ENCODE measurements at places on chromosomes 6 and 20. TPM values are rescaled to one million over a fixed set of nuclear protein-coding genes. Genes with fewer than 3 reads are reported as not detected.

The ARG1 gene
- polyA plus RNA-seq = 0.28 TPM

The TCP11 gene
- 3.2 TPM for polyA plus RNA-seq

GRCh38 chr6:47321577-47321976 lies 11.9 kb upstream of the TNFRSF21 start:
- DNase-seq = no peak

DNA sequence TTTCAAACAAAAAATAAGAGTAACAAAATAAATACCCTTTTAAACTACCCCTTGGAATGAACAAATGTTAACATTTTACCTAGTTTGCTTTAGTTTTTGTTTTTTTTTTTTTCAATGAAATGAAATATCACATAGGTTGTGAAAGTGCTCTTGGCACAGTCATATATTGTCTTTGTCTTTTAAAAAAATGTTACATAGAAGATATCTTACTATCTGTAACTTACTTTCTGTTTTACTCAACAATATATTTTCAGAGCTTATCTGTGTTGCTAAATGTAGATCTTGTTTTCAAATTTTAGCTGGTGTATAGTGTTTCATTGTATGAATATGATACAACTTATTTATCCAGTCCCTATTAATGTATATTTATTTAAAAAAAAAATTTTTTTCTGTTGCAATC lies 8.6 kb downstream of the CEP57L1 start:
- DNase-seq = no peak

- DNase-seq = no peak
Measured at GRCh38 chr6:139368661-139369060, 5.8 kb downstream of the CITED2 start.

DNA sequence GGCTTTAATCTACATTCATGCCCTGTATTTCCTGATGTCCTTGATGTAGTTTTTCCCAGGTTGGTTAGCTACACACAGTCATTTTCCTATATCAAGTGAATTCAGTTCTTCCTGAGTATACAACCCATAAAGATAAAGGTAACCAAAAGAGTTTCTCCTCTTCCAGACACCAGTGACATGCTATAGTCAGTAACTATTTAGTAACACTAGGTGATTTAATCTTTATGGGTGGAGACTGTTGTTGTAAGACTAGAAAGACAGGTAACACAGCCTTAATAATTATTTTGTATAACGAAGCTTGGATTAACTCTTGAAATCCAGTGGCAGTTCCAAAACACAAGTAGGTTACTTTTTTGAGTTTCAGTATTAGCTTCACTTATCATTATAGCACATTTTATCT lies 17.6 kb downstream of the MCUR1 start:
- DNase-seq = no peak

DNA sequence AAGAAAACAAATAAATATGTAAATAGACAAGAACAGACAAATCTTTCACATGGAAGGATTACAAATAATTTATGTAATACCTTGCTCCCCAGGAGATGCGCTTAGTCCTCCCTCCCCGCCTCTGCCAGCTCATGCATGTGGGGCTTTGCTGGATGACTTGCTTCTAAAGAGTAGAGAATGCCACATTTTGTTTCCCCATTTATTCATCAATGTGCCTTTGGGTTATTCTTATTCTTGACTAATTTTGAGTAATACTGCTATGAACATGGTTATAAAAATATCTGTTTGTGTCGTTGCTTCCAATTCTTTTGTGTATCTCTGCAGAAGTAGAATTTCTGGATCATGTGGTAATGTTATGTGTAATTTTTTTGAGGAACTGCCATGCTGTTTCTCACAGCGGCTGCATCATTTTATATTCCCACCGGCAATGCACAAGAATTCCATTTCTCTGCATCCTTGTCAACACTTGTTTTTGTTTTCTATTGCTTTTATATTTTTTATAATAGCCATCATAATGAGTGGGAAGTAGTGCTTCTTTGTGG lies 23.8 kb upstream of the DUSP22 start:
- DNase-seq = no peak

GRCh38 chr20:10469056-10469455 lies 34.0 kb downstream of the SLX4IP start:
- no peak for DNase-seq

DNA sequence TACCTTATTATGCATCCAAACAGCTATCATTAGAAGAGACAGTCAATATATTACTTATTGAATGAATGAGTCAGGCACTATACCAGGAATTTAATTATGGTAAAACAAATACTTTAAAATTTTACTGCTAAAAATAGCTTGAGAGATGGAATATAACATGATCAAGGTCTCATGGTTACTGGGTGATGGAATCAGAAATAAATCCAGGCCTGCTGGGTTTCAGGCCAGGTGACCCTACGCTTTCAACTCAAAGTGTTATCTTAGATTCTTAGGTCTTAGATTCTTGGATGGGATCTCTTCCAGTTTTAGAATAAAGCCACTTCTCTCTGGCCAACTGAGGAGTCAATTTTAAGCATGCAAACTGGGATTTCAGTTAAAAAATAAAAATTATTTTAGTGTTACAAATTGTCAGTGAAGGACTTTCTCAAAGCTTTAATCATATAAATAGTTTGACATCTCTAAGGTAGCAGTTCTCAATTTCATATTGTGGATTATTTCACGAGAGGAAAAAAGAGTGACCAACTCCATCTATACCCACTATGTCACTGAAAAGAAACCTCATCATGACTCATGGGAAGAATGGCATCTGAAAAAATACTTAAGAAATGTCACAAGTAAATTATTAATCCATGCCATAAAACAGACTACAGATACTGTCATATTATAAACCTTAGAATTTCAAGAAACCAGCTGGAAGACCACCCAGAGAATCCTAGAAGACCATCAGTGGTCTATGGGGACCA lies 283.4 kb upstream of the RUNX2 start:
- DNase-seq = no peak

DNA sequence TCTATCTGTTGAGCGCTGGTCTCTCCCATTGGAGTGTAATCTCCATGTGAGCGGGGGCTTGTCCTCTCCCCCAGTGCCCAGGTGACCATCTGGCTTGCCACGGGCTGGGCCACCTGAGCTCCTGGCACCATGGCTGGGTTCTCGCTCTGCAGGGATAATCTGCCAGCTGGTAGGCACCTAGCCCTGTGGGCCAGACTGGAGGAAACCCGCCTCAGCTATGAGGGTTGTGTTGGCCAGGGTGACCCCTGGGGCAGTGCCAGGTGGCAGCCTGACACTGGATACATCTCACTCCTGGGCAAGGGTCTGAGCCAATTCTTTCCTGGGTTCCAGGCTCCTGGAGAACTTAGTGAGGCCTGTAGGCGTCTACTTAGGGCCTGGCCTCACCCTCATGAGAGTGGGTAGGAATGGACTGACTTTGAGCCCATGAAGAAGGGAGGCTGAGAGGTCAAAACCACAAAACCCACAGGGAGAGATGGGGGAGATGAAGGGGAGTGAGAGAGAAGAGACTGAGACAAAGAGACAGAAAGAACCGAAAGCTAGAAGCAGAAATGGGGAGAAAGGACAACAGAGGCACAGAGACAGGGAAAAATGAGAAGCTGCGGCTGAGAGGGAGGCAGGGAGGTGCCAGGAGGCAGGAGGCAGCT lies 5.8 kb upstream of the SLC52A3 start:
- DNase-seq = no peak

- DNase-seq = no peak
Measured at GRCh38 chr6:158816329-158816728, 2.8 kb downstream of the EZR start.

GRCh38 chr6:151475653-151476523 lies 17.9 kb upstream of the CCDC170 start:
- no peak for DNase-seq
